ENCODE measurements at places on chromosomes 12 and 14.

GRCh38 chr14:92690171-92691011 is 58.0 kb downstream of the LGMN start:
- no peak for DNase-seq

- no peak for DNase-seq
These were observed 264.1 kb upstream of the PRKD1 start for GRCh38 chr14:30191639-30192279.

DNA sequence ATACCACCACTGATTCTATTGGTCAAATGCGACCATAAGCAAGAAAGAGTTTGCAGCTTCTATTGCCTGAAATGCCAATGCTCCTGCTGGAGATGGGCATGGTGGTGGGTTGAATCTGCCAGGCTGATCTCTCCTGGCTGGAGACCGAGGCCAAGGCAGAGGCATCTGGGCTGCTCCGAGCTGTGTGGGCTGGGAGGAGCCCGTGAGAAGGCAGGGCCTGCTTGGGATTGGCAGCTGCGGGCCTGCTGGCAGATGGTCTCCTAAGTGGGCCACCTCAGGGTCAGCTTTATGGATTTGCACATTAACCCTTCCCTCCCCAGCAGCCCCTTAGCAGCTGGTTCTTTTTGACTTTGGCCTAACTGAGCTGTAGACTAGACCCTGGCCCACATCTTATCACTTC is 25.4 kb downstream of the SRRM4 start:
- no peak for DNase-seq

DNA sequence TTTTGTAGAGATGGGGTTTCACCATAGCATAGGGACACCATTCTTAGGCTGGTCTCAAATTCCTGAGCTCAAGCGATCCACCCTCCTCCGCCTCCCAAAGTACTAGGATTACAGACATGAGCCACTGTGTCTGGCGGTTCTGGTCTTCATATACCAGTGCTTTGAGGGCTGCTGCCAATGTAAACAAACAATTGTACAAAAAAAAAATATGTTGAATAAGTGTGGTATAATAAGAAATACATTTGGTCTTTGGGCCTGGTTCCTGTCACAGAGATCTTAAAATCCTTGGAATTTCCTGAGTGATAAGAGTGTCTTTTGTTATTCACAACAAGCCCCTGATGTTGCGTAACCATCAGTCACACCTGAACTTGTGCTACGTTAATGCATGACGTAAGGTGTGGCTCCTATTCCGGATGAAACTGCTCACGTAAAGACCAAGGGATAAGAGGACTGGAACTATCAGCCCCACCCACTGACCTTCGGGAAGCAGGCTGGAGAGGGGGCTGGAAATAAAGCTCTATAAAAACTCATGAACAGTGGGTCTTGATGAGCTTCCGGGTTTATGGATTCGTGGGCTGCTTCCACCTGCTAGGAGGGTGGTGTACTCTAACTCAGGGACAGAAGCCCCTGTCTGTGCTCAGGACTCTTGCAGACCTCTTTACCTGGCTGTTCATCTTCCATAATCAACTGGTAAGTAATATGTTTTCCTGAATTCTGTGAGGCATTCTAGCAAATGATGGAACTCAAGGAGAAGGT is 16.5 kb upstream of the RIMKLB start:
- no peak for DNase-seq

- DNase-seq: no peak
These were observed 132.5 kb downstream of the GPR135 start for GRCh38 chr14:59332727-59333126.

- no peak for DNase-seq
These were observed 637.0 kb upstream of the TBX3 start for GRCh38 chr12:115320967-115321366.

- no peak for DNase-seq
These were observed 116.4 kb upstream of the LRFN5 start for GRCh38 chr14:41490323-41490722.

- DNase-seq: no peak
These were observed 163.6 kb upstream of the NAV3 start for GRCh38 chr12:77667101-77667500.

GRCh38 chr12:116130431-116130830 is 147.1 kb downstream of the MED13L start:
- no peak for DNase-seq

GRCh38 chr12:18907127-18907526 is 169.2 kb downstream of the CAPZA3 start:
- DNase-seq: no peak

DNA sequence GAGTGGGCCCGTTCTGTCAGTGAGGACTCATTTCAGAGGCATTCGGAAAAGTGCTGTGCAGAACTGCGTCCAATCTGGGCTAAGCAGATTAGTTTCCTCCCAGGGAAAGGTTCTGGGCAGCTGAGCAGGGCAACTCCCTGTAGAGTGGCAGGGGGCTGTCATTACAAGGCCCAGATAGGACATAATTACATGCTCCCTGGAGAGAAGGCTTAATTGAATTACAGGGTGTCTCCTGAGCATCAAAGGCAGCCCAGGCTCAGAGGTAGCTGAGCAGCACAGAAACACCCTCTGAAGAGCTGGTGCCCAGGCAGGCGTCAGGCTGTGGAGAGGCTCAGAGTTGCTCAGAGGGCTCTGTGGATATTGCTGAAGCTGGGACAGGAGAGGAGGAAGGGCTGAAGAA is 36.0 kb downstream of the SLC8A3 start:
- no peak for DNase-seq

DNA sequence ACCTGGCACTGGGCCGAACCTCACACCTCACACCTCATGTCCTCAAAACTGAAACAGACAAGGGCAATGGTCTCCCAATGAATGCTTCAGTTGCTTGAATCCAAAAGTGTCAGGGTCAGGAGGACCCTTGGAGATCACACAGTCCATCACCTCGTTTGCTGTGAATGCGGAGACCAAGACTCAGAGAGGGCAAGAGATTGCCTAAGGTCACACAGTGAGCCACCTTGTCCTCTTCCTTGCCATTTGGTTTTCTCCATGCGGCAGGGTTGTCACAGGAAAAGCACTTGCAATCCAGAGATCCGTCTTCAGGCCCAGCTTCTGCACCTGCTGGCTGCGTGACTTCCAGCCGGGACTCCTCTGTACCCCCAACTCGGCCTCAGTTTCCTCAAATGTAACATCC is 28.0 kb downstream of the MVK start:
- no peak for DNase-seq

- DNase-seq: no peak
These were observed 71.0 kb upstream of the FBXO21 start for GRCh38 chr12:117261247-117261646.

GRCh38 chr12:117380083-117380482 is 18.7 kb upstream of the NOS1 start:
- DNase-seq: no peak

DNA sequence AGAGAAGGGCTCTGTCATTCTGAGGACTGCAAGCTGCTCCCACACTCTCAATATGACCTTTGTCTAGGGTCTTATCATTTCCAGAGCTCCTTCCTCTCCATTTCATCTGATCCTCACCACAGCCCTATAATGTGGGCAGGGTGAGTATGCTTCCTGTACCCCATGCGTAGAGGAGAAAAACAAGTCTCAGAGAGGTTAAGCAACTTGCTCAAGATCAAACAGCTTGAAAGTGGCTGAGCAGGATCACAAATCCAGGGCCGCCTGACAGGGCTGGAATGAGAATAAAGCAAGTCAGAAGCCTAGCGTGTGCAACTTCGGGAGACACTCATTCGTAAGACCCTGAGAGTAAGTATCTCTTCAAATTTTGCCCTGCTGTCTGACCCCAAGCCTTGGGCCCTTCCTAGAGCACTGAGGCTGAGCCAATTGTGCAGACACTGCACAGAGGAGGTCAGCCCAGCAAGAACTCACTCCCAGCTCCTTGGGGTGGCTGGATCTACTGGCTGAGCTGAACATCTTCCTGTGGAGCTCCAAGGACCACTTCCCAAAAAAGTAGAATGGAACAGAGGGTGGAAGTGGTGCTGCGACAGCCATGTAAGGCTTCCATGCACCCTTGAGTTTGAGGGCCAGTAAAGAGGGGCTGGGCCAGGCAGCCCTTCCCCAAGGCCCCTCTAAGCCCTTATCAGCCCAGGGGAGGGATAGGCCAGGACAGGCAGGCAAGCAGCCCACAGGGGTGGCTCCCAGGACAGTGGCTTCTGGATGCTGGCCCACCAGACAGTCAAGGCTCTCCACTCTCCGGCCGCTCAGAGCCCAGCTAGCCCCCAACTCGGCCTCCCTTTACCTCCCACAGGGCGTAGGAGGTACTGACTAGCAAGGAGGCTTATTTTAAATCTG is 10.5 kb downstream of the ZFP36L1 start:
- DNase-seq: peak; percentile 85

DNA sequence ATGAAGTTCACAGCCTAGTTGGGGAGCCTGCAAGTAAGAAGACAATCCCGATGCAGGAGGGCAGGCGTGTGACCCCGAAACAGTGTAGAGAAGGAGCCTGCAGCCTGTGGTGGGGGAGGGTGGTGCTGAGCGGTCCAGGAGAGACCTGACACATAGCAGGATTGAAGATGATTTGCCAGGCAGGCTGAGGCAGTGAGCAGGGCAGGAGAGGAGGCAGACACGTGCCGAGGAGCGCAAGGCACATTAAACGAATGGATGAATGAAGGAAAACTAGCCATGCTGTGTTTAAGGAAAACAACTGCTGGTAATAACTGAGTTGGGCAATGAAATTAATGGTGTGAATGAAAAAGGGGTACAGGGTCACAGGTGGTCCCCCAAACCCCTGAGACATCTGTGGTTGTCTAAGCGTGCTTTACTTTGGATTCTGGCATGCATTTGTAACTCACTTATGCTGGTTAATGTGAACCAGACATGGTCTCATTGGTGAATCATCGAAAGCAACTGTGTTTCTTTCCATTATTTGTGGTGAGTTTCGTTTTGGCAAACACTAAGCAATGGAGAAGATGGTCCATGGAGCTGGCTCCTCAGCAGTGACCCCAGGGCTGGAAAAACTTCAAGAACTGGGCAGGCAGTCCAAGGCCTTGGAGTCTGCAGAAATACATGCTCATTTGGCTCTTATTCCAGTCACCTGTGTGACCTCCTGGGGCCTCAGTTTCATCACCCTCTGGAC is 96.9 kb upstream of the EVL start:
- DNase-seq: no peak

GRCh38 chr12:40238266-40238902 is 13.6 kb downstream of the LRRK2 start:
- DNase-seq: no peak

All from naive thymus-derived CD8-positive, alpha-beta T cell (primary cell).